ENCODE measurements at places on chromosomes 2 and 18.

DNA sequence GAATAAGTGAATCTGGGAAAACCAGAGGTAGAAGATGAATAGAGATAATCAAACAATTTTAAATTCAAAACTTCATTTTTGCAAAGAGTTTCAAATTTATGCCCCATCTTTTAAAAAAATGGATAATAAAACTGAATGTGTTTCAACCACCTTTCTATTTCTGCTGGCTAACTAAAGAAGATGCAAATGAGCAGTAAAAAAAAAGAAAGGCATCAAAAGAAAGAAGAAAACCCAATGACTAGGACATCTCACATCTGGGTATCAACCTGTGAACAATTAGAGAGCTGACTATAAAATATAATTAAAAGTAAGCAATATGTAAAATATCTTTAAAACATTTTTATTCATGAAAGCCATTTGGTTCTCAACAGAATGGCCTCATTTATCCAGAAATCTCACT is 2.5 kb downstream of the PGAP1 start:
- no peak for DNase-seq

GRCh38 chr18:31048216-31048615 is 5.7 kb upstream of the DSC3 start:
- DNase-seq = no peak

- no peak for DNase-seq
Observed at GRCh38 chr2:63124218-63124617, 73.6 kb downstream of the OTX1 start.

DNA sequence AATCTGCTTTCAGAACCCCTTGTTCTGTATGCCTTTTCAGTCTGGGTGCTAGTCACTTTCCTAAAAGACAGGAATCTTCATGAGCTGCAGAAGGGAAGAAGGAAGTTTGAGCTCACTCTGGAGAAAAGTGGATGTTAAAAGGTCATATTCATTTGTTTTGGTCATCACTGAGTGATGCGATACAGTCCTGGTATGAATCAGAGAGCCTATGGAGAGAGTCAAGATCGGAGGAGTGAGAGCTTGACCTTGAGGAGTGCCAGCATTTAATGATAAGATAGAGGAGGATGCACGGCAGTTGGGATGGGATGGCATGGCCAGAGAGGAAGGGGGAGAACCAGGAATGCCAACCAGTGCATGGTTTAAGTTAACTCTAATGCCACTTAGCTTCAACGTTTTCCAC is 19.6 kb downstream of the USP39 start:
- no peak for DNase-seq
